Left lung (tissue), 14 donors: ENCODE measurements at places on chromosomes 2 and 18. TPM values are rescaled to one million over a fixed set of nuclear protein-coding genes. Genes with fewer than 3 reads are reported as not detected.

GRCh38 chr2:64054161-64054915 lies 35.1 kb upstream of the VPS54 start:
- no peak for DNase-seq

DNA sequence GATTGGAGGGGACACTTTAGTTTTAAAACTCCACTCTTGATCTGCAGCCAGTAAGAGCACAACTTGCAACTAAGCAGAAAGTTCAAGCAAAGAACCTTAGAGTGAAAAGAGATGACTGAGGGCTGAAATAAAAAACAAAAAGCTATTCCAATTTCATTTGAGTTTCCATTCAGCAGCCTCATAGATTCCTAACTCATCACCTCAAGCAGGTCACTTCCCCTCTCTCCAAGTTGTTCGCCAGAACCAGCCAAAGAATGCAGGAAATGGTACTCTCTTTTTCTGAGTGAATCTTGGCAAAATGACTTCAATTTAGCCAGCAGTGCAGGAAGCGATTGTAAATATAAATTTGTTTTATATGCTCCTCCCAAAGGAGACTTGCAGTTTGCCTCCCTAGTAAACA lies 213.3 kb downstream of the SETBP1 start:
- DNase-seq: no peak

DNA sequence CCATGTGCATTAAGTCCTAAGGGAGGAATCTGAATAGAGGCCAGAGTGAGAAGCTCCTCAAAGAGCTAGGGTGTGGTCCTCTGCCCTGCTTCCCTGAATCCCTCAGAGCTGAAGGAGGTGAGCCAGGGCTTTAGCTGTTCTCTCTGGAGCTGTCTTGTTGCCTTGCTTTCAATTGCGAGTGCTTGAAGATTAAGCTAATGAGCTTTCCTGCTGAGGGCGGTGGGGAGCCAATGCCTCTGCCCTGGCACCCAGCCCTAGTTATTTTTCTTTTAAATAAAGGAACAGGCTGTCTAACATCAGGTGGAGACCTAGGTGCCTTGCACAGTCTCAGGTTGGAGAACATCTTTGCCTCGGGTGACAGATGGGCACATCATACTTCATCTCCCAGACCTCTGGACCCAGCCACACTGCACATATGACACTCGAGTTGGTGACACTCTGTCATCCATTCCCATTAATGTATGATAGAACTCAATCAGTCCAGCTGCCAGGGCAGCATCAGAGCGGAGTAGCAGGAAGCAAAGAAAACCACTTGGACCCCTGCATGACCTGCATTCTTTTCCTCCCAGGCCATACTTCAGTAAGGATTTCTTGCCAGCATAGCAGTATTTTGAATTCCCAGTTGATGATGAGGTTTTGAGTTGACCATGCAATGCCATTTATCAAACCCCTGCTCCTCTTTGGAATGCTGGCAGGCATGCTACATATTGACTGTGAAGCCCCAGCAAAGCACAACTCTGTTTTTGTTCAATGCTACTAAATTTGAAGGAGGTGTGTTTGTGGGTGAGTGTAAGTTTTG lies 292.7 kb downstream of the RNF144A start:
- DNase-seq: no peak

GRCh38 chr2:9251154-9252001 lies 44.8 kb downstream of the ASAP2 start:
- no peak for DNase-seq

DNA sequence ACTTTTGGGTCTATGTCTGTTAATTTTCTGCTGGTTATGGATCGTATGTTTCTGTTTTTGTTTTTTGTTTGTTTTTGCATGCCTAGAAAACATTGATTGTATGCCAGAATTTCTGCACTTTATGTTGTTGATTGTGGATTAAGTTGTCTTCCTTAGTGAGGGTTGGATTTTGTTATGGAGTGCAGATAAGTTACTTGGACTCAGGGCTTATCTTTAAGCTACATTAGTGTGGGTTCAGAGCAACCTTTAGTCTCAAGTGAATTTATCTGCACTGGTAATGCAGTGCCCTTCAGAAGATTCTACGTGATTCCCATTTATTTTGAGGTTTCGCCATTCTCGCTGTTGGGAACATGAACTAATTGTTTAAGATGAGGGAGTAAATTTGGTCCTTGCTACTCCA lies 32.9 kb downstream of the UBR3 start:
- no peak for DNase-seq

GRCh38 chr2:226079196-226079595 lies 679.7 kb downstream of the NYAP2 start:
- no peak for DNase-seq

- DNase-seq: peak; percentile 59
These were observed 81.5 kb downstream of the CHRNA1 start for GRCh38 chr2:174682578-174683391.

DNA sequence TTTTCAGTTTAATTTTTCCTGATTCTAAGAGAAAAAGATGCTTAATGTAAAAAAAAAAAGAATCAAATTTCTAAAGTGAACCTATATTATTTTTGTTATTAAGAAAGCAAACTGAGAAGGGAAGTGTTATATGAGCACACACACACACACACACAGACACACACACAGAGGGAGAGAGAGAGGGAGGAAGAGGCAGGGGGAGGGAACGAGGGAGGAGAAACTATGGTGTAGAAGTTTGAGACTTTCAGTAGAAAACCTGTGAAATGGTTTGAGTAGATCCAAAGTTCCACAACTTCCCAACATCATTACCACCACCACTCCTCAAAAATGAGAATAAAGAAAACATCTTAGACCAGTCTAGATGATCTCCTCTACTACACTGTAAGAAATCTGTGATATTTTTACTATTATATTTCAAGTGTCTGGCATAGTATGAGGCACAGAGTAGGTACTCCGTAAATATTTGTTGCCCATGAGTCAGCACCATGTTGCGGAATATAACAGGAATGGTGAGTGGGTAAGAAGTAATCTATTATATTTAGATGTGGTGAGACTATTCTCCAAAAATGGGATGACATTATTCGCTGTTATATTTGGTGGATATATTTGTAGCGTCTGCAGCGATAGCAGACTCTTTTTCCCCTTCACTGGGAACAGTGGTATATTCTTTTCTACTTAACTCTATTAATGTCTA lies 149.4 kb upstream of the DNMT3A start:
- no peak for DNase-seq

DNA sequence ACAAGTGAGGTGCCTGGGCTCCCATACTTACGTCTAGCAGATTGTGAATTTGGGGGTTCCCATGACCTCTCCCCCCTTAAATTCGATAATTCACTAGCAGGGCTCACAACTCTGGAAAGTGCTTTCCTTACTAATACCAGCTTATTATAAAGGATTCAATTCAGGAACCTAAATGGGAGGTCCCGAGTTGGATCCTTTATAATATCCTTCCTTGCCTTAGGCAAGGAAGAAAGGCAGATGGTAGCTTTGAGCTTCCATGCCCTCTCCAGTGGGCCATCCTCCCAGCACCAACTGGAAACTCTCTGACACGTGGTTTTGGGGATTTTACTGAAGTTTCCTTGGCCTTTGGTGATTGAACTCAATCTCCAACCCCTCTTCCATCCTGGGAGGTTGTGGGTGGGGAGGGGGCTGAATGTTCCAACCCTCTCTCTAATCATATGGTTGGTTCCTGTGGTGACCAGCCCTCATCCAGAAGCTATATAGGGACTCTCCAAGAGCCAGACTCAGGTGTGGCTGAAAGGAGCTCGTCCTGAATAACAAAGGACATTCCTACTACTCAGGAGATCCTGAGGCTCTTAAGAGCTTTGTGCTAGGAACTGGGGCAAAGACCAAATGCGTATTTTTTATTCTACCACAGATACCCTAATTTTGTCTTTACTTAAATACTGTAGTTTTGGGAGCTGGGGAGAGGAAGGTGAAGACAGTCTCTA lies 62.2 kb downstream of the HAUS1 start:
- DNase-seq: no peak

DNA sequence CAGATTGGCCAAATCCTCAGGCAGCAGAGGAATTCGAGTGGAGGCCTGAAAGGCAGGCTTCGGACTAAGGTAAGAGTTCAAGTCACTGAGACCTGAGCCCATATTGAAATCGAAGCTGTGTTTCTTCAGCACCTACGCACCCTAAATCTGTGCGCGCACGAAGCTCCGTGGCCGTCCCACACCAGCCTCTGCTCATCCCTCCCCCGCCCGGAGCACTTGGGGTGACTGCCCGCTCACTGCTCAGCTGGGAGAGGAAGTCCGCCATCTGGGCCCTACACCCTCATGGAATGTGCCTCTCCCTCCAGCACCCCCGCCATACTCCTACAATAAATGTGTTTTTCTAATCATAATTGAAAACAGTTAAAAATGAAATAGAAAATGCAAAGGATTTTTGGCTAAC lies 734.5 kb downstream of the GALR1 start:
- no peak for DNase-seq

DNA sequence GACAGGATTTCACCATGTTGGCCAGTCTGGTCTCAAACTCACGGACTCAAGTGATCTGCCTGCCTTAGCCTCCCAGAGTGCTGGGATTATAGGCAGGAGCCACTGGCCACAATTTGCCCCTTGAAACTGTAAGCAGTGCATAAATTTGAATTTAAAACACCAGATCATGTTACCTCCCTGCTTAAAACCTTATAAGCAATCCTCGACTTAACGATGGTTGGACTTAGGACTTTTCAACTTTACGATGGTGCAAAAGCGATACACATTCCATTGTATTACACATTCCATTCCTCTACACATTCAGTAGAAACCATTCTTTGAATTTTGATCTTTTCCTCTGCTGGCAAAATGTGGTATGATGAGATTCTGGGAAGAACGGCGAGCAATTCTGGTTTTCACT lies 23.2 kb upstream of the EFR3B start:
- no peak for DNase-seq

Gene MC4R
- total RNA-seq: 0.16 TPM

Gene AFG3L2
- total RNA-seq: 39.8 TPM

Gene DAPL1
- not detected for total RNA-seq

Gene ACYP2
- 18.8 TPM for total RNA-seq
